ENCODE measurements at places on chromosomes 16 and 17.

- no peak for DNase-seq
Measured at GRCh38 chr17:77446940-77447634, 306.3 kb downstream of the SEC14L1 start.

DNA sequence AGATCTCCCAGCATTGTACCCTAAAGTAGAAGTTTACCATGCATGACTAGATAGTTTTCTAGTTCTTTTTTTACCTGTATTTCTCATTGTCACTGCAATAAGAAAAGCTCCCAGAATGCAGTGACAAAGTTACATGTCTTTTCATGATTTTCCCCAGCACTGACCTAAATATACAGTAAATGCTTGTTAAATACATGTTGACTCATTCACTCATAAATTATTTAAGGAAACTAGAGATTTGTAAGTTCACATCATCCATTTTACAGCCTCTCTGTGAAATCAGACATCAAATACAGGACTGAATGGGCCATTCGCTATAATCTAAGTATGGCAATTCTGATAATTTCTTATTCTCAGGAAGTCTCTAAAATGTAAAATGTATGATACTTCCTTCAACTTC is 258.9 kb upstream of the AXIN2 start:
- DNase-seq, result no peak

GRCh38 chr17:65666876-65667321 is 105.5 kb upstream of the AXIN2 start:
- DNase-seq, result no peak

DNA sequence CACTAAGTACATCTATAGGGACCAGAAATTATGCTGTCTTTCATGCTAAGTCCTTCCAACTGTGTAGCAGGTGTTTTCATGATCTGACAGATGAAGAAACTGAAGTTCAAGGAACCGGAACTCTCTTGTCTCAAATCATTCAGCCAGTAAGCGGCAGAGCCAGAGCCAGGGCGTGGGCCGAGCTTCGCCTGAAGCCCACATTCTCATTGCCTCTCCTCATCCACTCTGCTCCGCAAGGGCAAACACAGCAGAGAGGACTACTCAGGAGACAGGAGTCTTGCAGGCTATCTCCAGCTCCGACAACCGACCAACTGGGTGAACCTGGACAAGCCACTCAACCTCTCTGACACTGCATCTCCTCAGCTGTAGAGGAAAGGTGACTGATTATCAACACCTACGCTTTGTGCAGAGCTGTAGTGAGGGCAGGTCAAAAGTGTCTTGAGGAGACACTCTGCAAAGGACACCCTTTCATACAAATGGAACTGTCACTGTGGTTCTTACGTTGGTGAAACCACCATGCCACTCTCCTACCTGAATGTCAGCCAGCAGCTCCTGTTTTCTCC is 72.9 kb downstream of the CYTH1 start:
- no peak for DNase-seq

- no peak for DNase-seq
Measured at GRCh38 chr16:9706217-9706836, 475.9 kb downstream of the GRIN2A start.

DNA sequence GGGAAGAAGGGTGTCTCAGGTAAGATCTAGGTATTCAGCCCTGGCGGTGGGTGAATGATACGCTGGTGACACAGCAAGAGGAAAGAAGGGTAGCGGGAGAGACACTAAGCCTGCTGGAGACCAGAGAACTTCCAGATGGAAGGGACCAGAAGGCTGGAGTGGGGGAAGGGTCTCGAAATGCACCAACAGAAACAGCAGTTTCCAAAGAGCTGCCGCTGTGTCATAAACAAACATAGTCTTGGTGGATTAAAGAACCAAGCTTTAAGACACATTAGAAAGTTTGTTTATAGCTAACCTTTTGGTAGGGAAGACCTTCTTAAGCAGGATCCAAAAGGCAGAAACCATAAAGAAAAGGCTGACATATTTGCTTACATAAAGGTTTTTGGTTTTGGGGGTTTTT is 20.9 kb downstream of the TRPV3 start:
- no peak for DNase-seq

- DNase-seq, result no peak
Measured at GRCh38 chr16:29809850-29810698, 1.9 kb upstream of the PRRT2 start.

DNA sequence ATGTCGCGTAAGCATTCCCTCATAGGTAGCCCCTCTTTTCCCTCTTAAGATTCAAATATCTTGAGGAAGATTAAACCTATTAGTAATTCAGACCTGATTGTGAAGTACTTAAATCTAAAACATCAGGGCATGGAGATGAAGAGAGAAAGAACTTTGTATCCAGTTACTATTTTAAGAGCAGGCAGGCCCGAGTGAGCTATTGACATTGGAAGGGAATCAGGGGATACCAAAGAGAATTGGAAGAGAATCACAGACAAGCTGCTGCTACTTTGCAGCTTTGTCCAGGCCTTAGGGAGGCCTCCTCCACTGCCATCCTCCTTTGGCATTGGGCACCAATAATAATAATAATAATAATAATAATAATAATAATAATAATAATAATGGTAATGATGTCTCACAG is 170.5 kb downstream of the MRTFB start:
- no peak for DNase-seq

GRCh38 chr17:79073706-79074088 is 927 bp upstream of the ENGASE start:
- DNase-seq, result no peak

DNA sequence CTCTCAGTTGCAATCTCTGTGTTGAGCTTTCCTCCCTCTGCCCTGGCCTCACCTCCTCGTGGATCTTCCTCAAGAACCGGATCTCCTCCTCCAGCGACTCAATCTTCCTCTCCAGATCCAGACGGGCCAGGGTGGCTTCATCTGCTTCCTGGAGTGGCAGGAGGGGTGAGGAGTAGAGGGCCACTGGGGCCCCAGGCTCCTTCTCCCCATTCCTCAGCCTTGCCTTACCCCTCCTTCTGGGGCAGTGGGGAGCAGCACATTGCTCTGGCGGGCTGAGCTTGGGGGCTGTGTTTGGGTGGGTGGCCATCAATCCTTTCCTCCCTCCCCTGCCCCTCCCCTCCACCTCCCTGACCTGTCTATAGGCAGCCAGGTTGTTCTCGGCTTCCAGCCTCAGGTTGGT is 1.6 kb downstream of the GFAP start:
- no peak for DNase-seq

DNA sequence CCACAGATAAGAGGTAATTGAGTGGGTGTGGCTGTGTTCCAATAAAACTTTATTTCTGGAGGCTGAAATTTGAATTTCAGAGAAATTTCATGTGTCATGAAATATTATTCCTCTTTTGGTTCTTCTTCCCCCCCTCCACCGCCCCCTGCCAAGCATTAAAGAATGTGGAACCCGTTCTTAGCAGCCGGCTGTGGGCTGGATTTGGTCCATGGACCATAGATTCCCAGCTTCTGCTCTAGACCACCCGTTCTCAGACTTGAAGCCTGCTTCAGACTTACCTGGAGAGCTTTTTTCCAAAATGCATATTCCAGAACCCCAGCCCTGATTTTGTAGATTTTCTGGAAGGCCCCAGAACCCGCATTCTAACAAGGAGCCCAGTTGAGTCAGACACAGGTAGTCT is 15.1 kb upstream of the LASP1NB start:
- DNase-seq, result no peak

- no peak for DNase-seq
Measured at GRCh38 chr16:75320435-75320834, 69.0 kb upstream of the BCAR1 start.

Measured in stimulated activated CD8-positive, alpha-beta memory T cell treated with anti-CD3 and anti-CD28 coated beads, Interleukin-4, amount 100 ng/mL, for 1 hour (primary cell).